ENCODE measurements at places on chromosomes 3 and 15. TPM values are rescaled to one million over a fixed set of nuclear protein-coding genes. Genes with fewer than 3 reads are reported as not detected.

GRCh38 chr3:134078169-134078831 is 48.6 kb upstream of the SLCO2A1 start:
- DNase-seq = no peak

DNA sequence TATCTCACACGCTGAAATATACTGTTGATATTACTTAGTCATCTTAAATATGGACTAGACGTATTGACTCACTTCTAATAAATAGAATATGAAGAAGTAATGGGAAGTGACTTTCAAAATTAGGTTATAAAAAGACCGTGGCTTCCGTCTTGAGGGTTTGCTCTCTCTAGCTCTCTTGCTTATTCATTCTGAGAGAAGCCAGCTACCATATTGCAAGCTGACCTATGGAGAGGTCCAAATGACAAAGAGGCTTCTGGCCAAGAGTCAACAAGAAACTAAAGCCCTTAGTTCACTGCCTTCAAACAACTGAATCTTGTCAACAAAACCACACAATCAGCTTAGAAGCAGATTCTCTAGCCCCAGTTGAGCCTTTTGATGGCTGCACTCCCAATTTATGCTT is 46.1 kb downstream of the SLC9C1 start:
- no peak for DNase-seq

INO80 gene
- 16.8 TPM for total RNA-seq

DNA sequence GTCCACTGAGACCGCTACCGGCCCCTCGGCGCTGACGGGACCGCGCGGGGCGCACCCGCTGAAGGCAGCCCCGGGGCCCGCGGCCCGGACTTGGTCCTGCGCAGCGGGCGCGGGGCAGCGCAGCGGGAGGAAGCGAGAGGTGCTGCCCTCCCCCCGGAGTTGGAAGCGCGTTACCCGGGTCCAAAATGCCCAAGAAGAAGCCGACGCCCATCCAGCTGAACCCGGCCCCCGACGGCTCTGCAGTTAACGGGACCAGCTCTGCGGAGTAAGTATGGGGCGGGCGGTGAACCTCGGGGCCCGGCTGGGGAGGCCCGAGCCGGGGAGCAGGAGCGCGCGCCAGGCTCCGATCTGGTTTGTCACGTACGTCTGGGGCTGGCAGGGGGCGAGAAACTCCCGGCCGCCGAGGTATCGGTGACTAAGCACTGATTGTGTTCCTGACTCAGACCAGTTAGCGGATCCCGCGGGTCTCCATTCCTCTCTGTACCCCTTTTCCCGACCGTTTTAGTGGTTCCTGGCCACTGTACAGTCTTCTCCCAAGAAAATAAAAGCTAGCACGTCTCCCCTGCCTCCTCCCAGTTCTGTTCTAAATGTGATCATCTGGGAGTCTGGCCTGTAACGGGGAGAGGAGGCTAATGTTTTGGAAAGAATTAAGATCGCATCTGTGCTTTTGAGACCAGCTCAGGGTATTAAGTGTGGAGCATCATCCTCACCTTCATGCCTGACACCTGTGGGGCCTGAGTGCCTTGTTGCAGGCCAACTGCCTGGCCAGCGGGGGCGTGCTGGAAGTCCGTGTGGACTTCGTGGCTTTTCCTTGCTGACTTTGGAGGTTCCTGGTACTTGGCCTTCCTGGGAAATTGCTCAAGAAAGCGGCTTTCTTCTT is 691 bp downstream of the MAP2K1 start:
- peak; percentile 80 for DNase-seq

- DNase-seq = no peak
Observed at GRCh38 chr3:31508452-31509146, 24.1 kb upstream of the STT3B start.

FBXO40 gene
- total RNA-seq = 146 TPM

ASB14 gene
- total RNA-seq = 0.41 TPM

GRCh38 chr3:157127831-157128767 is 31.8 kb downstream of the CCNL1 start:
- DNase-seq = peak; percentile 83

EMC7 gene
- 63.9 TPM for total RNA-seq

GRCh38 chr3:43734685-43735084 is 43.9 kb downstream of the ABHD5 start:
- no peak for DNase-seq

TRIM42 gene
- total RNA-seq = not detected

DNA sequence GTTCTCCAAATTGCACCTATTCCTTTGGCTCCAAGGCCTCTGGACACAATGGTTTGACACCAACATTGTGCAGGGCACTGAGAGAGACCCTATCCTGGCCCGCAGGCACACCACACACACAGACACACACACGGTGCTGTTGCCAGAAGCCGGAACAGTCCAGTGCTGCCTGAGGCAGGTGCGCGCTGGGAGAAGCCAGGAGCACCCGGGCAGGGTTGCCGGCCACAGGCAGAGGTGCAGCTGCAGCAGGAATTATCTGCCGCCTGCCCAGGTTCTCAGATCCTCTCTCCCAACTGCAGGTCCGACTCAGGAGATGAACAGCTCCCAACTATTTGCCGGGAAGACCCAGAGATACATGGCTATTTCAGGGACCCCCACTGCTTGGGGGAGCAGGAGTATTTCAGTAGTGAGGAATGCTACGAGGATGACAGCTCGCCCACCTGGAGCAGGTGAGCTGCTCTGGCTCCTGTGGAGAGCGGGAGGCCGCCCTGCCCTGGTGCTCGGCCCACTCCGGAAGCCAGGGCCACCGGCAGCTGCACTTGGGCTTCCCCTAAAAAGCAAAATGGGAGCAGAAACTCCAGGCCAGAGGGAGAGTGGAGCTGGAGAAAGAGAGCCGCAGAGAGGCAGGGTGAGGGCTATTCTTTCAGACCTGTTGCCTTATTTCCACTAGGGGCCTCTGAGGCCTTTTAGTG is 42.9 kb downstream of the CHDH start:
- no peak for DNase-seq

GRCh38 chr3:12288182-12289129 is at the start of gene PPARG:
Gene PPARG, plus strand, starts transcription at chr3:12289070. Its CDS starts 90,642 bp downstream, at chr3:12379712.
- peak; percentile 41 for DNase-seq

GRCh38 chr3:53478166-53478830 is 16.1 kb upstream of the CACNA1D start:
- no peak for DNase-seq

DNA sequence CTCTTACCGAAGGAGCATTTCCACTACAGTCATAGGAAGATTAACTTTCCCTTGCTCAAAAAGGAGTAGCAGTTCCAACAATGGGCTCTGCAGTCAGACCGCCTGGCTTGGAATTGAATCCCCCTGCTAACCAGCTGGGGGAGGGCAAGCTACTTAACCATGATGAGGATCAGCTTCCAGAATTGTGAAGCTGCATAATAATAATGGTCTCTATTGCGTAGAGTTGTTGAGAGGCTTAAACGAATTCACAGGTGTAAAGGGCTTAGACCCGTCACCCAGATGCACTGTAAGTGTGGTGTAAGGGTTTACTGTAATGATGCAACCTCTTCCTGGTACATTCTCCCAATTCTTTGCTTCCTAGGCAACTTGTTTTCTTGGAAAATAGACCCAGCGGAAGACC is 185.2 kb upstream of the RGMA start:
- no peak for DNase-seq

DNA sequence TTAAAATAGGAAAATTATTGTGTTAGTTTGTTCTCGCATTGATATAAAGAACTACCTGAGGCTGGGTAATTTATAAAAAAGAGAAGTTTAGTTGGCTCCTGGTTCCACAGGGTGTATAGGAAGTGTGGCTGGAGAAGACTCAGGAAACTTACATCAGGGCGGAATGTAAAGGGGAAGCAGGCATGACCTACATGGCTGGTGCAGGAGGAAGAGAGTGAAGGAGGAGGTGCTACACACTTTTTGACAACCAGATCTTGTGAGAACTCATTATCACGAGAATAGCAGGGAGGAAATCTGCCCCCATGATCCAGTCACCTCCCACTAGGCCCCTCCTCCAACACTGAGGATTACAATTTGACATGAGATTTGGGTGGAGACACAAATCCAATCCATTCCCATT is 490.7 kb downstream of the RBMS3 start:
- DNase-seq = no peak

DNA sequence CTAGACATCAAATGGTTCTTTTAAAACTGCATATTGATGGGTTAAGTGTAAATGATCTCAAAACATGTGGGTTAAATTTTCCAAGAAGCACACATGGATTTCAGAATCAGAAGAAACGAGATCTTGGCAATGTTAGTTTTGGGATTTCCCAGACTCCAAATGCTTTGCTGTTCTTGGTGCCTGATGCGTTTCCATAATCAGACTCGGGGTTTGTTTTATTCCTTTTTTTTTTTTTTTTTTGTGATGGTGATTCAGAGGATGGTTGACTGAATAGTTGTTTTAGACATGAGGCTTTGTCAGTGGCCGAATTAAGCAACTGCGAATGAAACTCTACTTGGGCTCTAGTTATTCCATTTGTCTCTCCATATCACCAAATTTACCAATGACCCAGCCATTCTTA is 52.2 kb upstream of the FAM98B start:
- no peak for DNase-seq

CKMT1B gene
- total RNA-seq = 3.7 TPM

CYP11A1 gene
- 1.8 TPM for total RNA-seq

- DNase-seq = no peak
Observed at GRCh38 chr3:26369133-26369532, 253.4 kb upstream of the LRRC3B start.

HYAL1 gene
- 24.6 TPM for total RNA-seq
